OCI-LY7 (cell line): ENCODE measurements at places on chromosomes 16 and 17. TPM values are rescaled to one million over a fixed set of nuclear protein-coding genes. Genes with fewer than 3 reads are reported as not detected.

Gene RNU2-1
- total RNA-seq = 7,263 and 7,340 TPM in 2 replicates

Gene FNDC8
- not detected in 2 replicates for total RNA-seq

Gene SOX9
- not detected in 2 replicates for total RNA-seq

Gene TBC1D26
- 0.35 TPM in 1 of 2 replicates, not detected in the other for total RNA-seq

Gene HOXB9
- not detected in 2 replicates for total RNA-seq

Gene CCDC154
- 1.1 and 2.5 TPM in 2 replicates for total RNA-seq

Gene SLC12A4
- 16.7 and 22.5 TPM in 2 replicates for total RNA-seq

Gene ZNF771
- 9.2 and 10.8 TPM in 2 replicates for total RNA-seq
